Immature natural killer cell (primary cell): ENCODE measurements at places on chromosomes 6 and 20. TPM values are rescaled to one million over a fixed set of nuclear protein-coding genes. Genes with fewer than 3 reads are reported as not detected.

PAX1 gene
- polyA plus RNA-seq = not detected

NKX2-4 gene
- not detected for polyA plus RNA-seq

PLA2G7 gene
- 2.2 TPM for polyA plus RNA-seq

ULBP1 gene
- polyA plus RNA-seq = not detected

GCNT2 gene
- 0.47 TPM for polyA plus RNA-seq

ATP9A gene
- polyA plus RNA-seq = 2.8 TPM

HLA-DOA gene
- polyA plus RNA-seq = 2.8 TPM

SLC52A3 gene
- polyA plus RNA-seq = not detected

DNA sequence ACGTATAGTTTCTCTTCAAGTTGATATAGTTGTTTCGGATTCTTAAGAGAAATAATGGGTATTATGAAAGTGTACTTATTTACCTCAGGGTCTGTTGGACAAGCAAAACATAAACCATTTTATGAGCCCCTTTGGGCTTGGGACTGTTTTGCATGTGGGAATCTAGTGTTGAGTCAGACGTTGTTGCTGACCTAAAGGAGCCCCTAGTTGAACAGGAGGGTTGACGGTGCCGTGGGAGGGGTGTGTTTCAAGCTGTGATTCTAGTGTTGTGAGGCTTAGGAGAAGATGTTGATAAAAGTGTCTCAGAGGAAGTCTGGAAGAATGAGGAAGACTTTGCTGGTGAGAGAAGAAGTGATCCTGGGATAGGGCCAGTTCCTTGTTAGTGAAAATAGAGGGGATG is 140.0 kb downstream of the ARID1B start:
- no peaks in the 10 kb centered on the region for H3K27me3 ChIP-seq
- H3K4me3 ChIP-seq = no peak overlapping the region

DNA sequence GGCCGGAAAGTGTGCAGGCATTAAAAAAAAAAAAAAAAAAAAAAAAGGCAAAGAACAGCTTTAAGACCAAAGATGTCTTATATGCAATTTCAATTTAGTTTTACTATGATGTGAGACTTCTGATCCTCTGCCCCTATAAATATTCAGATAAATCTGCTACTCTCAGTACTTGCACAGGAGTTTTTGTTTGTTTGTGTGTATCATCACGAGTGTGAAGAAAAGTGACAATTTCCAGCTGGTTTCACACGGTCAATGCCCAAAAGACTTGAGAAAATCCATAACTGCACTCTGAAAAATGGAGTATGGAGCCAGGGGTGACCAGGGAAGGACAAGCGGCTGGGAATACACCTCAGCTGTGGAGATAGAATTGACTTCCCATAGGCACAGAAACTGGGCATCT is 757.7 kb downstream of the C6orf118 start:
- no peaks in the 10 kb centered on the region for H3K4me1 ChIP-seq
- no peaks in the 10 kb centered on the region for H3K27me3 ChIP-seq
- no peak for DNase-seq
- H3K27ac ChIP-seq = no peak overlapping the region
- no peaks in the 10 kb centered on the region for H3K36me3 ChIP-seq

- H3K4me3 ChIP-seq = no peak overlapping the region
- no peak overlapping the region for H3K27ac ChIP-seq
- no peak for DNase-seq
- H3K36me3 ChIP-seq = no peaks in the 10 kb centered on the region
Observed at GRCh38 chr20:52494244-52494643, 302.7 kb upstream of the ZFP64 start.

DNA sequence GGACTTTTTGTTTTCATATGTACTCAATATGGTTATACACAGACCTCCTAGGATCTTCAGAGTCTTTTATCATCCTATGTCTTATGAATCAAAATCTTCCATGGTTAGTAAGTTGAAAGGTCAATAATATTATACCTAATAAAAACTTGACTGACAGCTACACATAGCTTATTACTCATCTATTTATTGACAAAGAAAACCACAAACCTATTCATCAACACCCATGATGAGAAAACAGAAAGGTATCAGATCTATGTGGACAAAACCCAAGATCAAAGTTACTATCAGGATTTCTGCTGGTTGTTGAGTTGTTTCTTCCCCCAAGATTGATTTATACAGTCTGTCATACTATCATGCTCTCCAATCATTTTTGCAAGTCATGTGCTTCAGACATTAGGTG is 460.1 kb upstream of the MANEA start:
- no peaks in the 10 kb centered on the region for H3K36me3 ChIP-seq
- DNase-seq = no peak
- no peak overlapping the region for H3K27ac ChIP-seq
- no peaks in the 10 kb centered on the region for H3K27me3 ChIP-seq
- no peak overlapping the region for H3K4me3 ChIP-seq

GRCh38 chr6:11233673-11234573 is 1.5 kb upstream of the NEDD9 start:
- H3K4me1 ChIP-seq = peaks cover 63% of the 10 kb centered on the region
- peaks cover 7% of the 10 kb centered on the region for H3K27me3 ChIP-seq
- no peak for DNase-seq
- H3K36me3 ChIP-seq = peaks cover 9% of the 10 kb centered on the region
- peak overlapping the region; percentile 99 for H3K27ac ChIP-seq

- H3K4me1 ChIP-seq = peaks cover 10% of the 10 kb centered on the region
- no peak overlapping the region for H3K27ac ChIP-seq
- DNase-seq = no peak
- H3K27me3 ChIP-seq = no peaks in the 10 kb centered on the region
Observed at GRCh38 chr6:140043762-140044378, 669.4 kb upstream of the CITED2 start.

DNA sequence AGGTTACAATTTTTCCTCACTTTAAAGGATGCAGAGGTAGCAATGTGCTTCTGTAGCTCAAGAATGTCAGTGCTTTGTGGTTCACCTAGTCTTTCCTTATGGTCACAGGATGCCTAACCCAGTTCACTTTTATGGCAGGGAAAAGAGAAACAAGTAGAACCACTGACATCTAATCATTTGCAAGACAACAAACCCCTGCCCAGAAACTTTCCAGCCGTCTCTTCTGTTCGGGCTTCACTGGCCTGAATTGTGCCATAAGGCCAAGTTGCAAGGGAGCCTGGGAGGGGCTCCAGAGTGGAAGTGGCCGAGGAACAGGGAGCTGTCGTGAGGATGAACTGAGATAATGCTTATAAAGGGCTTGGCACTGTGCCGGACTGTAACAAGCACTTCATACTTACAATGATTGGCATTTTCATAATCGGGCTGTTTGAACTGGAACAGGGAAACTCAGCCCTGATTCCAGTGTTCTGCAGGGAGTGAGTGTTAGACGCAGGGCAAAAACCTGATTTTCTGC is 212.6 kb downstream of the BCAS1 start:
- H3K4me1 ChIP-seq = peaks cover 9% of the 10 kb centered on the region
- H3K36me3 ChIP-seq = no peaks in the 10 kb centered on the region
- DNase-seq = no peak
- no peak overlapping the region for H3K4me3 ChIP-seq

DNA sequence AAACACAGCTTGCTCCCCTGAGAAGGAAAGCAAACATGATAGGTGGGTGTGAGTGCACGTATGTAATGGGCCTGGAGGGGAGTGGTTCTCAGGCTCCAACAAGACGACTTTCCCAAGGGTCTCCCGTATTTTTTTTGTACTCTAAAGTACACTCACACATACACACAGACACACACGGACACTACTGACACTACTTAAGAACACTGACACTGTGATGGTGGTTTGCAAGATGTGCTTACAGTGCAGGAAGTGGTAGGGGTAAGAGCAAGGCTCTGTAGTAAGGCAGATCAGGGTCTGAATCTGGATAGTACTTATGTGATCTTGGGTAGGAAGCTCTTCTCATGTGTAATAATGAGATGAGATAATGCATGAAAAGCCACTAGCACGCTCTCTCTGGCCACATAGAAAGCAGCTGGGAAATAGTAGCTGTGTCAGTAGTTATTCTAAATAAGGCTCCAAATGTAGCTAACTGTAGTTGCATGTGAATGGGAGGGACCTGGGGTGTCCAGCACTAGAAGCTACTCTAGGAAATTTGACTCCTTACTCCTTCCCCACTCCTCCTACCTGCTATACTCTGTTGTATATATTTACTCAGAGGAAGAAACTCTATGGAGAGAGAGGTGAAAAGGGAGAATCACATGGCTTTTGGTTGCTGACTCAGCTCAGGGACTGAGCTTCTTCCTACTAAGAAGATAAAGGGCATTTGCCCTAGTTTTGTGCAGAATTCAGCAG is 8.4 kb upstream of the ZBTB24 start:
- H3K27ac ChIP-seq = peak overlapping the region; percentile 81
- no peaks in the 10 kb centered on the region for H3K36me3 ChIP-seq
- peaks cover 18% of the 10 kb centered on the region for H3K4me1 ChIP-seq
- H3K27me3 ChIP-seq = no peaks in the 10 kb centered on the region
- DNase-seq = peak; percentile 53

- H3K27ac ChIP-seq = peak overlapping the region; percentile 0
- H3K36me3 ChIP-seq = peaks cover 3% of the 10 kb centered on the region
- peaks cover 34% of the 10 kb centered on the region for H3K4me1 ChIP-seq
- no peak overlapping the region for H3K4me3 ChIP-seq
Observed at GRCh38 chr6:3001773-3002293, 2.1 kb downstream of the NQO2 start.

GRCh38 chr6:110810896-110811586 is 4.2 kb downstream of the CDK19 start:
- no peak overlapping the region for H3K4me3 ChIP-seq
- H3K27ac ChIP-seq = no peak overlapping the region
- no peak for DNase-seq
- no peaks in the 10 kb centered on the region for H3K36me3 ChIP-seq
- H3K4me1 ChIP-seq = peaks cover 14% of the 10 kb centered on the region

DNA sequence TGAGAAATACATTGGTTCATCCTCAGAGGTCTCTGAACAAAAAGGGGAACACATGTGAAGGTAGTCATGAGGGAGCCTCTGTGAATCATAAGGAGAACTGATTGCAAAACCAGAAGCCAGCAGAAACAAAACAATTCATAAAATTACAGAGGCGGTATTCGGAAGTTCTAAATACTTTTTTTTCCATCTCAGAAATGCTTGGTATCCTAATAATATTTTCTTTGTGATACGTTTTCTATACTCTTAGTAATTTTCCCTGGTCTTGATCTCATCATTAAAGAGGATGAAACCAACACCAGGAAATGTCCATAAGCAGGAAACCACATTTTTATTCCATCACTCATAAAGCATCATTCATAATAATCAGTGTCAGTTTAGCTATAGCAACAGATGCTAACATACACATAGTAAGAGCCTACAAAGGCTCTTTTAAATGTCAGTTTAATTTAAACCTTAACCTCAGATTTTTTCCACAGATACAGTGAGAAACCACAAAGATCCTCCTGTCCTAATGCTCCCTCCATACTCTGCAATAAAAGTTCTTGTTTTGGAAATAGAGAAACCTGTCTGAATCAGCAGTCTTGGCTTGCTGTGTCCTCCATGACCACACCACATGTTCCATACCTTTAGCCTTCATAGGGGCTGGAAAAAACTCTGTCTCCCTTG is 29.2 kb downstream of the SGK1 start:
- no peaks in the 10 kb centered on the region for H3K36me3 ChIP-seq
- peaks cover 3% of the 10 kb centered on the region for H3K27me3 ChIP-seq
- no peak for DNase-seq
- H3K27ac ChIP-seq = no peak overlapping the region

DNA sequence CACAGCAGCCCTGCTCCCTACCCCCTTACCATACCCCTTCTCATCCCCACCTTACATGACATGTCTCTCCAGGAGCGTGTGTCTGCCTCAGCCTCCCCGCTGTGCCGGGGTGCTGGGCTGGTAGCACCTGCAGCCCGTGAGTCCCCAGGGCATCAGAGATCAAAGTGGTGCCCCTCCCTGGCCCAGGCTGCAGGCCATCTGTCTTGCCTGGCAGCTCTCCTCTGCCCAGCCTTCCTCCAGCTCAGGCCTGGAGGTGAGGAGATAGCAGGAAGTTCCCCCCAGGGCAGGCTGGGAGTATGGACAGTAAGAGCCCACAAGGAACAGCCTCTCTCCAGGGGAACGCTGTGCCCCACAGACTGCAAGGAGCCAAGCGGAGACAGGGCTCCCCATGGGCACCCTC is 35.3 kb downstream of the GRM4 start:
- H3K4me3 ChIP-seq = no peak overlapping the region
- no peak for DNase-seq
- no peak overlapping the region for H3K27ac ChIP-seq
- no peaks in the 10 kb centered on the region for H3K4me1 ChIP-seq
- no peaks in the 10 kb centered on the region for H3K36me3 ChIP-seq

DNA sequence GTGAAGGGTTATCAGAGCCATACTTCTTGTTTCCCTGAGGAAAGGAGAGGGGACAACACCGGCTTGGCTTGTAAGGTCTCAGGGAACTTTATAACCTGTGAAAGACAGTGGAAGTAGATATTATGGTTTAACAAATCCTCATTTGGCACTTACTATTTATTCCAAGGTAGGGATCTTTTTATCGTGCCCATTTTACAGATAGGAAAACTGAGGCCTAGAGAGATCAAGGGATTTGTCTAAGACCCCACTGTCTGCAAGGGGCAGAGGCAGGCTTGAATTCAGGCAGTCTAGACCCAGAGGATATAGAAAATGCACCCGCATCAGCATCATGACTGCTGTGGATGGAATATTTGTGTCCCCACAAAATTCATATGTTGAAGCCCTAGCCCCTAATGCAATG is 118.4 kb upstream of the CST7 start:
- no peaks in the 10 kb centered on the region for H3K36me3 ChIP-seq
- DNase-seq = no peak
- no peaks in the 10 kb centered on the region for H3K27me3 ChIP-seq
- no peak overlapping the region for H3K27ac ChIP-seq
- H3K4me1 ChIP-seq = no peaks in the 10 kb centered on the region
- no peak overlapping the region for H3K4me3 ChIP-seq

- H3K4me3 ChIP-seq = no peak overlapping the region
- no peaks in the 10 kb centered on the region for H3K36me3 ChIP-seq
- H3K27ac ChIP-seq = no peak overlapping the region
Observed at GRCh38 chr20:51616060-51616459, 73.5 kb upstream of the NFATC2 start.

GRCh38 chr6:3533981-3534380 is 77.1 kb upstream of the SLC22A23 start:
- H3K4me3 ChIP-seq = no peak overlapping the region
- no peaks in the 10 kb centered on the region for H3K4me1 ChIP-seq
- H3K27ac ChIP-seq = no peak overlapping the region

GRCh38 chr20:44597930-44598329 is 15.6 kb downstream of the PKIG start:
- no peak for DNase-seq
- peaks cover 2% of the 10 kb centered on the region for H3K27me3 ChIP-seq
- no peak overlapping the region for H3K27ac ChIP-seq

- H3K4me3 ChIP-seq = no peak overlapping the region
- H3K36me3 ChIP-seq = peaks cover 7% of the 10 kb centered on the region
Observed at GRCh38 chr6:9039258-9039657, 603.9 kb upstream of the SLC35B3 start.

DNA sequence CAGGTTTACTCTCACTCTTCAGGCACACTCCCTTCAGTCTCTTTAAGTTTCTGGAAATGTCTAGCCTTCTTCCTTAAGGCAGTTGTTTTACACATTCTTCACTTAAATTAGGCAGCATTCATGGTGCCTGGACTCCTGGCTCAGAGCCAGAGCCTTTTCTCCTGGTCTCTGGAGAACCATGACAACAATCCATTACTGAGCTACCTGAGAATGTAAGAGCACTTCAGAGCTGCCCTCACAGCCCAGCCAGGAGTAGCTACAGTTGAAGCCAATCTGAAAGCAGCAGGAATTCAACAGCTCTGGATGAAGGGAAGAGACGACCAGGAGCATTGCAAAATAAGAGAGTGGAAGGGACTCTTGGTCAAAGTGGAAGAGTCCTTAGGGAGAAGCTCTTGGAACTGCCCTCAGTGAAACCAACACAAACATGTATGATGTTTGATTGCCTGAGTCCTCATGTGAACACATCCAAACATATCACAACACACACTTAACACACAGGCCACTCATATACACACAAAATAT is 416.8 kb upstream of the SPTLC3 start:
- no peaks in the 10 kb centered on the region for H3K27me3 ChIP-seq
- H3K27ac ChIP-seq = no peak overlapping the region
- H3K4me1 ChIP-seq = no peaks in the 10 kb centered on the region
- no peak overlapping the region for H3K4me3 ChIP-seq
- DNase-seq = no peak
